ENCODE measurements at places on chromosomes 3 and 15. TPM values are rescaled to one million over a fixed set of nuclear protein-coding genes. Genes with fewer than 3 reads are reported as not detected.
A peak's percentile ranks its signal among the peaks of the same experiment; 100 is the strongest.

Gene CHL1
- total RNA-seq, result 3.4 TPM

Gene ANKDD1A
- 4.9 TPM for total RNA-seq

Gene BLM
- total RNA-seq, result 0.37 TPM

- DNase-seq, result no peak
Observed at GRCh38 chr3:46095307-46095706, 68.0 kb upstream of the XCR1 start.

DNA sequence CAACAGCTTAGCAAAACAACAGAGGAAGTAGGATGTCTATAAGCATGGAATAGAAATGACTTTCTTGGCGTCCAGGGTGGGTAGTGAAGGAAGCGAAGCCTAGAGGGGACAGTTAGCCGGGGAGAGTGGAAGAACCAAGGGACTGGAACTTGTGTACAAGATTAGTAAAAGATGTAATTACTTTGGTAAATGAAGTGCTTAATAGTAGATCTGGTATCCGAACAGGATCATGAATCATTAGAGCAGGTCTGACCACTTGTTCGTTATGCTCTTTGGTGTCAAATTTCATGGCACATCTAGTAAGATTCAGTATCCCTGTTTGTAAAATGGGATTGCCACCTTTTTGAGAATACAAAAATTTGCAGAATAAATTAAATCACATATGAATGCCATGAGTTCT lies 112.5 kb upstream of the MLF1 start:
- DNase-seq, result no peak

- no peak for DNase-seq
Observed at GRCh38 chr3:36893826-36894225, 51.0 kb downstream of the TRANK1 start.

Gene IL12A
- total RNA-seq, result 0.46 TPM

Gene SHC4
- not detected for total RNA-seq

GRCh38 chr15:52018244-52018643 lies 775 bp upstream of the MAPK6 start:
- DNase-seq, result no peak

DNA sequence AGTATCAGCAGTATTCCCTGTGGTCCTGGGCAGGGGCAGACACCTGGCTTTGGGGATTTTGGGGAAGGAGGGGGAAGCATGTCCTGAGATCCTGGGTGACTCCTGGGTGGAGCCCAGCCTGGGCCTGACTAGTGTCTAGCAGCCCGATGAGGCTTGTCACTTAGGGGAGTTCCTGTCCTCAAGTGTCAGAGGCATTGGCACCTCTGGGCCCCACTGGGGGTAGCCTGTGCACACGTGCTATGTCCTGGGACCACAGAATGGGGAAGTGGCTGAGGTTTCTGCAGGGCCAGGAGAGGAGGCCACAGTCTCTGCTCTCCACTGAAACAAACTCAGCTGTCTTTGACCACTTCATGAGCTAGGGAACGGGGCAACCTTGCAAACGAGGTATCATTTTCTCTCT lies 31.5 kb upstream of the ADCY5 start:
- DNase-seq, result no peak

Gene ST8SIA2
- total RNA-seq, result not detected

GRCh38 chr3:57596495-57597126 lies 533 bp downstream of the ARF4 start:
- DNase-seq, result peak; percentile 92

GRCh38 chr3:132464066-132464465 lies 46.8 kb downstream of the DNAJC13 start:
- DNase-seq, result no peak

- no peak for DNase-seq
Observed at GRCh38 chr3:5918626-5919025, 731.1 kb downstream of the EDEM1 start.
